ENCODE measurements at places on chromosomes 13 and 19. TPM values are rescaled to one million over a fixed set of nuclear protein-coding genes. Genes with fewer than 3 reads are reported as not detected.

DNA sequence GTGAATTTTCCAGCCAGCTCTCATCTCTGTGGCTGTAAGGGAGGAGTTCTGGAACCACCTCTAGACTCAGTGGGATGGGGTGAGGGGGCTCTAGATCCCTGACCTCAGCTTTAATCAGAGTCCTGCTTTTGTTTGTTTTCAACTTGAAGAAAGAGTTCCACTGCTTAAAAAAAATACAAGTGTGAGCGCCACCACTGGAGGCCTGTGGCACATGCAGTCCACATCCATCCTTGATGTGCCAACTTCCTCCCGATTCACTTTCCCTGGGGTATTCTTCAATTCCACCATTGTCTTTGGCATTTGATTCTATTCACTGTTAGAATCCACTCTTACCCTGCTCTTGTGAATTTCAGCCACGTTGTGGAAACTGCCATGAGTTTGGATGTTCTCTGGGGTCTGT, 62.4 kb upstream of the GJB6 start:
- DNase-seq: no peak

GRCh38 chr19:52648336-52649016, 10.3 kb upstream of the ZNF83 start:
- DNase-seq: no peak

- DNase-seq: no peak
Measured at GRCh38 chr19:3100747-3101730, 6.9 kb downstream of the GNA11 start.

GRCh38 chr13:51258612-51259548, 36.7 kb downstream of the FAM124A start:
- DNase-seq: no peak

DNA sequence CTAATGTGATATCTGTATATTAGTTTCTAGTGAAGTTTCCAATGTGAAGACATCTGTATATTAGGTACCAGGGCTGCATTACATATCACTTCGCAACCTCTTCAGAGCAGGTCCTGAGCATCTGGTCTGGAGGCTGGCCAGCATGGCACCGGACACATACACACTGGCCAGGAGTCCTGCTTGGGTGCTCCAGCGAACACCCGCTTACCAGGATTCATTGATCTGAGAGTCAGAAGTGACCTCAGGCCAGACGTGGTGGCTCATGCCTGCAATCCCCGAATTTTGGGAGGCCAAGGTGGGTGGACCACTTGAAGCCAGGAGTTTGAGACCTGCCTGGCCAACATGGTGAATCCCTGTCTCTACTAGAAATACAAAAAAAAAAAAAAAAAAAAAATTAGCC, 93.0 kb upstream of the IRS2 start:
- DNase-seq: no peak

FUT6 gene
- total RNA-seq: 4.9 TPM

DNA sequence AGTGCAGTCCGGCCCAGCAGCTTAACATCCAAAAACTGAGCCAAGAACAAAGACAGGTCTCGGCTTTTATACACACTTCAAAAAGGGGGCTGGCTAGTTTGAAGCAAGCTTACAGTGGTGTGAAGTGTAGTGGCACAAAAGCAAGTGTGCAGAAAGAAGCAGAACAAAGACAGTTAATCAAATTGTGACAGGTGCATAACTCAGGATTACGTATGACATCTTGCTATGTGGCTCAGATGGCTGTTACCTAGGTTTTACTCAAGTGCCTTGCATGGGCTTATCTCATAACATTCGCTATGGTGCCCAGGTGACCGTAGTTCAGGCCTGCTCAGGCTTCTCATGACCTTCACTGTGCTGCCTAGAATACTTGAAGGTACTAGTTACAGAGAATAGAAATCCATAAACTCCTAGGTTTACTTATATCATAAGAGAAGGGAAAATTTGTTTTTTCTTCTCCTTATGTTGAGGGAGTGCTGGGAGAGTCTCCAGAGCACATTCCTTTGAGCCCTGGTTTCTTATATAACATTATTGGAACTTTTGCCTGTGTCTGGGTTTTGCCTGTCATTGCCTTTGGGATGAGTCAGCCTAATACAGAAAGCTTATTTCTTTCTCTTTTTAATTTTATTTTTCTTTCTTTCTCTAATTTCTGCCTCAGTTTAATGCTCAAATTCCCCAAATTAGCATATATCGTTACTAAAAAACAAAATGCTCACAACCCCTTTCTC, 1629.1 kb upstream of the PCDH20 start:
- DNase-seq: no peak

- no peak for DNase-seq
Measured at GRCh38 chr19:6064336-6065073, 45.8 kb downstream of the RFX2 start.

NLRP11 gene
- total RNA-seq: not detected

DNA sequence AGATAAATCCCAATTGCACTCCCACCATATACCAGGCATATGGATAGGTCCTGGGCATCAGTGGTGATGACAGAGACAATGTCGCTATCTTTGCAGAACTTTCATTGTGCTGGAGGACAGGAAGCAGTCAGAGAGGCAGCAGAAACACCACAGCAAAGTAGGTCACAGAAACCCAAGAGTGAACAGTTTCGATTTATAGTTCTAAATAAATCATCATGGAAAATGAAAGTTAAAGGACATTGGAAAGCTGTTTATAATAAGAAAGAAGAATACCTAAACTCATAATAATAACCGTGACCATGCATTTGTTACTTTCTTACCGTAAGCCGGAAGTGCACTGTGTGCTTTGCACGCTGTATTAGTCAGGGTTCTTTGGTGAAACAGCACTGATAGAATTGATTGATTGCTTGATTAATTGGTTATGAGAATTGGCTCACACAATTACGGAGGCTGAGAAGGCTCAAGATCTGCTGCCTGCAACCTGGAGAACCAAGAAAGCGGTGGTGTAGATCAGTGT, 38.9 kb downstream of the ALOX5AP start:
- no peak for DNase-seq

Data from tongue (tissue), 3 donors.